Subcutaneous preadipocyte (primary cell): ENCODE measurements at places on chromosomes 7 and 10. TPM values are rescaled to one million over a fixed set of nuclear protein-coding genes. Genes with fewer than 3 reads are reported as not detected.

Gene ATOH7
- total RNA-seq, result under 0.01 TPM in 1 of 2 replicates, not detected in the other

Gene PILRA
- under 0.01 and 0.39 TPM in 2 replicates for total RNA-seq

Gene ZNF853
- total RNA-seq, result under 0.01 TPM in 1 of 2 replicates, not detected in the other

Gene CTBP2
- total RNA-seq, result 60.6 and 93.6 TPM in 2 replicates

Gene FKBP6
- total RNA-seq, result not detected in 2 replicates
